ENCODE measurements at places on chromosomes 1 and 21.

DNA sequence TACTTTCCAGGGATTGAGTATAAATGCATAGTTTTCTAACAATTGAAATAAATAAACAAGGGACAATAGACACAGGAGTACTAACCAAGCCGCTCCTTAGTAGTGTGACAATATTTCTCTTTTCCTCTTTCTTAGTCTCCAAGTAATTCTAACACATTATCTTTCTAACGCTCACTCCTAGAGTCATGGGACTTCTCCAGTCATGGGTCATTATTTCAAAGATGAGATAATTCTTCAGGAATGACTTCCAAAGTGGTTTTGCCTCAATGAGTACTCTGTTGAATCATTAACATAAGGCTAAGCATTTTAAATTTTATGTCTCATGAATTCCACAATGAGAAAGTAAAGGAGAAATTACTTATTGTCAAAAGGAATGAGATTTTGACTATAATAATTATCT lies 605.8 kb upstream of the ADAMTS5 start:
- DNase-seq: no peak

- DNase-seq: no peak
Measured at GRCh38 chr1:245843101-245843500, 664.0 kb downstream of the SMYD3 start.

DNA sequence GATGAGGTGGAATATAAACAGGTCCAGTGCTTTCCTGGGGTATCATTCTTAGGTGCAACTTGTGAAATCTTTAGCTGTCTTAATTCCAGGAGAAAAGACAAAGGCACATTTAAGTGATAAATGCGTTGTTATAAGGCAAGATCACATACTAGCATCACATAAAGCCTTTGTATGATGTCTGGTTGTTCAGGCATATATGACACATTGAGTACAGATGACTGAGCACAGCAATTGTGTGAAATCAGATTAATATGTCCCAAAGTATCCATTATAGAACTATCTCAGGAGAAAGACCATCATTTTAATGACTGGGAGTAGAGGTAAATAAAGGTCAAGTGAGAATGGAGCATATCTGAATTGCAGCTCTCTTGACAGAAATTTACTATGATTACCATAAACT lies 205.1 kb downstream of the PTGER3 start:
- no peak for DNase-seq

DNA sequence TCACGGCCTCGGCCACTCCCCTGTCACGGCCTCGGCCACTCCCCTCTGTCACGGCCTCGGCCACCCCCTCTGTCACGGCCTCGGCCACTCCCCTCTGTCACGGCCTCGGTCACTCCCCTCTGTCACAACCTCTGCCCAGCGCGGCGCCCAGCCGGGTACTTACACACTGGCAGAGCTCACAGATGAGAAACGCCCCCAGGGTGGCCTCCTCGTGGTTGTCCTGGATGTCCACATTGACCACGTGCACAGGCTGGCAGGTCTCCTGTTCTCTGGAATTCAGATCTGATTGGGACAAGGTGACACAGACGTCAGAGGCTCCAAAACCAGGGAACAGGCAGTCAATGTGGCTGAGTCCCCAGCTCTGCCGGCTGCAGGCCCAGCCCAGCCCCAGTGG lies 3.3 kb upstream of the TMEM240 start:
- no peak for DNase-seq

- no peak for DNase-seq
Measured at GRCh38 chr1:38834937-38835827, 24.4 kb downstream of the RRAGC start.

- DNase-seq: no peak
Measured at GRCh38 chr1:18978706-18979105, 22.2 kb upstream of the IFFO2 start.

DNA sequence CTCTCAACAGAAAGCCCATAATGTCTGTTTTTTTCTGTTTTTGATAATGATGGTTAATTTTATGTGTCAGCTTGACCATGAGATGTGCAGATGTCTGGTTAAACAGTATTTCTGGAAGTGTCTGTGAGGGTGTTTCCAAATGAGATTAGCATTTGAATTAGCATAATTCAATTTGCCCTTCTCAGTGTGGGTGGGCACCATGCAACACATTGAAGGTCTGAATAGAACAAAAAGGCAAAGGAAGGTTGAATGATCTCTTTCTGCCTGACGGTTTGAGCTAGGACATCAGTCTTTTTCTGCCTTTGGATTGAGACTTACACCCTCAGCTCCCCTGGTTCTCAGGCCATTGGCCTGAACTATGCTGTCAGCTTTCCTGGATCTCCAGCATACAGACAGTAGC lies 34.9 kb upstream of the SPATA6 start:
- no peak for DNase-seq

GRCh38 chr1:30965924-30966599 lies 57.5 kb upstream of the SDC3 start:
- no peak for DNase-seq

Data from cerebellar nuclear complex (tissue), 1 donor.